ENCODE measurements at places on chromosomes 12 and 14. TPM values are rescaled to one million over a fixed set of nuclear protein-coding genes. Genes with fewer than 3 reads are reported as not detected.

- no peak for DNase-seq
- H3K27ac ChIP-seq = no peak overlapping the region
- no peak overlapping the region for H3K4me3 ChIP-seq
- H3K36me3 ChIP-seq = no peaks in the 10 kb centered on the region
- H3K27me3 ChIP-seq = no peaks in the 10 kb centered on the region
- no peaks in the 10 kb centered on the region for H3K4me1 ChIP-seq
Measured at GRCh38 chr14:44438221-44438620, 68.9 kb downstream of the FSCB start.

GRCh38 chr14:37813732-37814131 lies 218.3 kb downstream of the TTC6 start:
- H3K27me3 ChIP-seq = no peaks in the 10 kb centered on the region
- H3K4me3 ChIP-seq = no peak overlapping the region
- no peaks in the 10 kb centered on the region for H3K36me3 ChIP-seq
- DNase-seq = no peak
- H3K27ac ChIP-seq = no peak overlapping the region
- peaks cover 20% of the 10 kb centered on the region for H3K4me1 ChIP-seq

DNA sequence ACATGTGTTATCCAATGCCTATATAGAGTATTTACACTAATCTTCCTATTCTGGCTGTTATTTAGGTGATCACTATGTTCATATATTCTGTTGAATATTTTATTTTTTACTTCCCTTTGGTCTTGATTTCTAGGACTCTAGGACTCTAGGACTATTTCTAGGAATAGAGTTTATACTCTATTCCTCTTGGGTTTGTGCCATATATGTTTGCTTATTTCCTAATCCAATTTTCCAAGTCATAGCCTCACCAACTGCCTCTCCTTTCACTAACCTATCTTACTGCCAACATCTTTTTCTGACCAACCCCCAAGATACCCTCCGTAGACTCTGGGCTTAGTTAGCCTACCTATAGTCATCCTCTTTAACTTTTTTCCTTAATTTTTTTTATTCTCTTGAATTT lies 28.5 kb downstream of the ARF6 start:
- H3K4me3 ChIP-seq = no peak overlapping the region
- H3K36me3 ChIP-seq = no peaks in the 10 kb centered on the region
- no peak for DNase-seq
- no peaks in the 10 kb centered on the region for H3K4me1 ChIP-seq

DNA sequence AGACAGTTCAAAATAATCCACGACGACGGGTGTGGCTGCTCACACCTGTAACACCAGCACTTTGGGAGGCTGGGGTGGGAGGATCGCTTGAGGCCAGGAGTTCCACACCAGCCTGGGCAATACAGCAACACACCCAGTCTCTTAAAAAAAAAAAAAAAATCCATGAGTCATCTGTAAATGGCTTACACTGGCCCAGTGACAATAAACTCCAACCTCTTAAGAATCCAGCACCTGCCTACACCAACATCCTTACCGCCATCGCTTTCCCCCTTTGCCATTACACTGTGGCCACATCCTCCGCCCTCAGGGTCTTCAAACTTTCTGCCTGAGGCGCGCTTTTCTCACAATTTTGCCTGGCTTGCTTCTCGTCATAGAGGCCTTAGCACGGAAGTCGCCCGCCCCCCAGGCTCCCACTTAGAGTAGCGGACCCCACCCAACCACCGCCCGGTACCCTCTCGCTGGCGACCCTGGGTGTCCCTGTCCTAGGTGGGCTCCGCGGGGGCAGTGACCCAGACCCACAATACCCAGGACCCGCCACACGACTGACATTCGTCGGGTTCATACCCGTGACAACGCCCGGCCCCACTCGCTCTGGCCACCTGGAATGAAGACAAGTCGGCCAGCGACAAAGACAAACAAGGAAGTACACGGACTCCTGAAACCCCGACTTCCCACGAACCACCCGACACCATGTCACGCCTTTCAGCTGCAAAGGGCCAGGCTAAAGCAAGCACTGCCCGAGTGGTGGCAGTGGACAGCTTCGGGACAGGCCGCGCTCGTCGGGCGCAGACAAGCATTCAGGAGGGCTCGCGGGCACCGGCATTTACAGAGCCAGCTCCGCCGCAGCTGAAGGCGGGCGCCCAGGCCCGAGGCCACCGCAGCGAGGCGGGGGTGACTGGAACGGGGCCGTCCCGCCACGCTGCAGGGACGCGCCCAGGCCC lies 636 bp downstream of the GOLGA3 start:
- peak overlapping the region; percentile 100 for H3K27ac ChIP-seq
- no peaks in the 10 kb centered on the region for H3K4me1 ChIP-seq
- no peaks in the 10 kb centered on the region for H3K36me3 ChIP-seq
- no peak for DNase-seq

MYO1H gene
- total RNA-seq = not detected

GRCh38 chr12:90828621-90829020 lies 126.4 kb downstream of the CCER1 start:
- H3K4me3 ChIP-seq = no peak overlapping the region
- H3K27me3 ChIP-seq = no peaks in the 10 kb centered on the region
- H3K36me3 ChIP-seq = no peaks in the 10 kb centered on the region
- H3K27ac ChIP-seq = no peak overlapping the region
